ENCODE measurements at places on chromosomes 7 and 10.

- no peak for DNase-seq
These were observed 246.0 kb downstream of the RNLS start for GRCh38 chr10:88337134-88337533.

- DNase-seq: no peak
These were observed 29.7 kb downstream of the STN1 start for GRCh38 chr10:103888113-103888841.

DNA sequence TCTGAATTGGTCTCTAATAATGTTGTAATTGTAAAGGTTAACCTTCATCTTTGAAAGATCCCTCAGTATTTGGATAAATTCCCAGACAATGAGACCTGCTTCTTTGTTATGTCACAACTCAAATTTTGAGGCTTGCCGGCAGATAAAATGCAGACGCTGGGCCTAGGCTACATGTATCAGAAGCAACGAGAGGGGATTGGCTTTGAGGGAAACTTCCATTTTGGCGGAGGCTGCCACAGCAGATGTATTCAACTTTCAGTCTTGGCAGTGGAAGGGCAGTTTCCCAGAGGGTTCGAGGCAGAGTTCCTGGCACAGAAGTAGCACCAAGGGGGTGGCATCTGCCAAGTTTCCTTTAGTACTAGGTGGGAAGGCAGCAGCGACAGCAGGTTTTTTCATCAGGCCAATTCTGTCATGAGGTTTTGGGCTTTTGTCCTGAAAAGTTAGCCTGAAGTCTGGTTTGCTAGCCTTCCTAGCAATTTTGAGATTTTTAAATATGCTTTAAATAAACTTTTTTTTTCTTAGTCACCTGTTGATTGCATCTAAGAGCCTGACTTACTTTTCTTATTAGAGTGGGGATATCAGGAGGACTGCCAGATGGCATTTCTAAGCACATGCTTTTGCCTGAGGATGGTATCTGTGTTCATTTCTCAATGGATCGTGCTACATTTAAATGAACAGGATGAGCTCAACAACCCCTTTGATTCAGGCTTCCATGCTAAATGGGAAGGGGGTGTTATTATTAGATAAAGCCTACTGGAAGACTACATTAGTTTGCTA lies 89.5 kb upstream of the FAM3C start:
- no peak for DNase-seq

- no peak for DNase-seq
These were observed 593 bp upstream of the ADRA2A start for GRCh38 chr10:111076191-111076681.

- DNase-seq: no peak
These were observed 1.3 kb upstream of the TAS2R38 start for GRCh38 chr7:141974831-141975230.

DNA sequence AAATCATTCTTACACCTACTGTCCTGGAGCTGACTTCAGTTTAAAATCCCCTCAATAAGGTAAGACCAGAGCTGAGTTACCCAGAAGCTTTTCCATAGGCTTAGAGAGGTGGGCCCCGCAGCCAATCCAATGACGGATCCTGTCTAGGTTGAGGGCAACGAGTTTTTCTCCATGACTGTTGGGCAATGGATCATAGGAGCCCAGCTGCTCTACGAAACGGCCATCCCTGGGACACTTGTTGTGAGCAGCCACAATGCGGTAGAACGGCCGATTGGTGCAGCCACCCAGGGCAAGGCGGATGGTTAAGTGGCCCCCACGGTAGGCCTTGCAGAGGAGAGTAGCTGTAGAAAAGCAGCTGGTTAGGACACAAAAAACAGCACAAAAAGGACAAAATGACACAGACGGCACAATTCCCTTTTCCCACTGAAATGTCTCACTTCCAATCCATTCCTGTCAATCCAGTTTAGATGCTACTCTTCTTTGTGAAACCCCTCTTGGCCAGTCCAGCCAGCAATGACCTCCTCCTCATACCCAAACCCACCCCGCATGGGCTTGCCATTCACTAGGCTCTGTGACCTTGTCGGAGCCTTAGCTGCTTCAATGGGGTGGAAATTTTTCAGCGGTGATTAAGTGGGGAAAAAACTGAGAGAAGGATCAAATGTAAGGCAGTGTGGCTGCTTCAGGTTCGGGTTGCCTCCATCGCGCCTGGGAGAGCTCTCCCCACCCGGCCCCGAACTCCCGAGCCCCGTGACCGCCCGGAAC lies 580 bp downstream of the MRPS16 start:
- DNase-seq: no peak

GRCh38 chr7:24500599-24500998 lies 72.7 kb upstream of the PALS2 start:
- no peak for DNase-seq

DNA sequence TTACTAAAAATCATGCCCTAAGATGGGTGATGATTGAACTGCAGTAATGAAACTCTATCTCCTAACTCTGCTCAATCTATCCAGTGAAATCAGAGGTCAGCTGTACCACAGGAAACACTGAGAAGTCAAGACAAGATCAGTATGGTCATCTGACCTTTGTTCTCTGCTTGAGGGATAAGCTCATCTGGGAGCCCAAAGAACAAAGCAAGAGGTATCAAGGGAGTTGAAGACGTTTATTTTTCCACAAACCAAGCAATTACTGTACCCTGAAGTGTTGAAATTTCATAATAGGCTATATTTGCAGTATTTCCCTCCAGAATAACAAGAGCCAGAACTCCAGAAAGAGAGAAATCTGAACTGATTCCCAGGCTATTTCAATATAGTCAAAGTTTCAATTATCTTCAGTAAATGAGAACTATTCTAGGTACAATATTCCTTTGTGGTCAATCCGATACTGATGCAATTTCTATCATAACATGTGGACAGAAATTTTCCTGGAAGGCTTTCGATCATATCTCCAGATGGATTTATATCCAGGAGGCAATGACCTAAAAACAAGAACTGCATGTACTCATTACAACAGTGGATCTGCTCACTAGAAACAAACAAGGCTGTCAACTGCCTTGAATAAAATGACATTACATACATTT lies 345.3 kb downstream of the TNS3 start:
- DNase-seq: no peak

DNA sequence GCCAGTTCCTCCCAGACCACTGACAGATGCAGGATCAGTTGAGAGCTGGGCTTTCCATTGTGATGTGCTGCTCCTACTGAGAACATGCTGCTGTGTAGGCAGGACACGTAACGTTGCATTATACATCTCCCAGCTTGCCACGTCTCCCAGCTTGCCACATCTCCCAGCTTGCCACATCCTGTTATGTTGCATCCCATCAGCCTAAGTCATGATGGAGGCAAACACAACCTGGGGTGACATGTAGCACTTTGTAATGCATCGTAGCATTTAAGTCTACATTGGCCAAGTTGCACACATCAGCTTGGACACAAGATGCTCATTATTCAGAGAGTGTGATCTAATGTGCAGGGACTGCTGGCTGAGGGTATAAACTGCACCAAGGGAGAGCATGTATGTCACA lies 73.3 kb upstream of the CHCHD3 start:
- no peak for DNase-seq

DNA sequence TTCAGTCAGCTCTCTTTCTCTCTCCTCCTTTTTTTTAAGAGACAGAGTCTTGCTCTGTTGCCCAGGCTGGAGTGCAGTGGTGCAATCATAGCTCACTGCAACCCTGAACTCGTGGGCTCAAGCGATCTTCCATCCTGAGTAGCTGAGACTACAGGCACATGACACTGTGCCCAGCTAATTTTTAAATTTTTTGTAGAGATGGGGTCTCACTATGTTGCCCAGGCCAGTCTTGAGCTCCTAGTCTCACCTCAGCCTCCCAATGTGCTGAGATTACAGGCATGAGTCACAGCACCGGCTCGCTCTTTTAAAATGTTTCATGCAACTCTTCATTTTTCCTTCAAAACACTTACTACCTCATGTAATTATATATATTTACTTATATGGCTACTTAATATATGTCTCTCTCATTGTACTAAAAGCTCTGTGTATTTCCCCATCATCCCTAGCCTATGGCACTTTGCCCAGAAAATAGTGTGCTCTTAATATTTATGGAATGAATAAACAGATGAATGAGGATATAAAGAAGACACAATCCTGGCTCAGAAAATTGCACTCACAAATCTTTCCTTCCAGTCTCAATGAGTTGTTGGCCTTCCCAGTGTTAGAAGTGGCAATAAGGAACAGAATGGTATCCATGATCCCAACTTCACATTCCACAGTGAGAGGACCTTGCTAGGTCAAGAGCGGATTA lies 33.9 kb downstream of the EBLN1 start:
- no peak for DNase-seq

DNA sequence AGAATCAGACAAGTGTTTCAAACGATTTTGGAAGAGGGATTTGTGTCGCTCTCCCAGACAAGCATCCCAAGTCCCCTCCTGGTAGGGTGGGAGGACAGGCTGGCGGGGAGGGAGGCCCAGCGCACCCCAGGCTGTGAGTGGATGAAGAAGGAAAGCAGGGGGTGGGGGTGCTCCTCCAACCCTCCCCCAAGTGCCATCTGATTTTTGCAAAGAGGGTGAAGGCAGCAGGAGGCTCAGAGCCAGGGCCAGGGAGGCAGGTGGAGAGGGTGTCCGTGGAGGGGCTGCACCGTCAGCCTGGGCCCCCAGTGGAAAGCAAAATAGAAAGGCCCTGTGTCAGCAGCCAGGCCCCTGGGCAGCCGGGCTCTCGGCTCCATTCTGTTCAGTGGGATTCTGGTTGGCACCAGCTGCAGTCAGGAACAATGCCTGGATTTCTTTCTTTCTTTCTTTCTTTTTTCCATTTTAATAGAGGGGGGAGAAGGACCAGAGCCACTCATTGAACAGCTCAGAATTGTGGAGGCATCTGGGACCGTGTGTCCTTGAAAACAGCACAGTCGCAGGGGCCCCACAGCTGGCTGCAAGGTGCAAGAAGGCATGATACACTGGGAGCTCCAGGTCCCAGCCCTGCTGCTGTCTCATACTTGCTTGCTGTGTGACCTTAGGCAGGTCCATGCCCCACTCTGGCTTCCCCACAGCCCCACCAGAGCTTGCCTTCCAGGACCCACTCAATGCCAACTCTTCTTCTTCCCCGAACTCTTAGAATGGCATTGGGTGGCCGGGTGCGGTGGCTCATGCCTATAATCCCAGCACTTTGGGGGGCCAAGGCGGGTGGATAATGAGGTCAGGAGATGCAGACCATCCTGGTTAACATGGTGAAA lies 7.1 kb upstream of the ZMIZ1 start:
- no peak for DNase-seq

DNA sequence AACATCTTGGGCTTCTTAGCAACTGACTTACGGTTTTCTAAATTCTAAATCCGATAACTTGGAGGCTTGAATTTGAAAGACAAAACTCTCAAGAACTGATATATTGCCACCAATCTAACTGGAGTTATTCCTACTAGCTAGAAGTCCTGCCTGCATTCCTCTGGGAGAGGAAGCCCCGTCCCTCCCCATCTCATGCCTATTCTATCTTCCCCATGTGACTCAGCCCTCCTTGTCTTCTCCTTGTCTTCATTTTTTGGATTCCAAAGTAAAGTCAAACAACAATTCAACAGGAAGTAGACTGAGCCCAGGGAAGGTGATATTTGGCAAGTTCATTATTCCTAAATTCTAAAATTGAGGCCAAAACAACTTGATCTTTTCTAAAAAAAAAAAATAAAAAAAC lies 587.7 kb downstream of the KCNMA1 start:
- no peak for DNase-seq

- no peak for DNase-seq
These were observed 567.0 kb downstream of the GFRA1 start for GRCh38 chr10:115706026-115706425.

DNA sequence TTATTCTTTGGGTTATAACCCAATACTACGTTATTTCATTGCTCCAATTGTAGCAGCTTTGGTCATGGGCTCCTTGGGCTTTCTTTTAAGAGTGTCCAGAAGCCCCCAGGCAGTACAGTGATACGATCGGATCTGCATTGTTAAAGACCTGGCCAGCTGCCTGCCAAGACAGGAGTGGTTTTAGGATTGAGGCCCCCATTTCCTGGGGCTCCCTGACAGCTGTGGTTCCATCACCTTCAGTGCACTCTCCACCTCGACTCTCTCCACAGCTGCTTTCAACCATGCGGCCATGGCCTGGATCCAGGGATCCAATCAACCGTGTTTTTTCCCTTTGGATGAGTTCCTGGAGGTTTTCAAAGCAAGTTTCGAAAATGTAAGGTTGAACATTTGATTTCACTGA lies 123.4 kb upstream of the BTBD16 start:
- DNase-seq: no peak

- no peak for DNase-seq
These were observed 92.6 kb upstream of the PODXL start for GRCh38 chr7:131649003-131649541.

GRCh38 chr7:51772190-51772589 lies 455.6 kb upstream of the COBL start:
- DNase-seq: no peak

DNA sequence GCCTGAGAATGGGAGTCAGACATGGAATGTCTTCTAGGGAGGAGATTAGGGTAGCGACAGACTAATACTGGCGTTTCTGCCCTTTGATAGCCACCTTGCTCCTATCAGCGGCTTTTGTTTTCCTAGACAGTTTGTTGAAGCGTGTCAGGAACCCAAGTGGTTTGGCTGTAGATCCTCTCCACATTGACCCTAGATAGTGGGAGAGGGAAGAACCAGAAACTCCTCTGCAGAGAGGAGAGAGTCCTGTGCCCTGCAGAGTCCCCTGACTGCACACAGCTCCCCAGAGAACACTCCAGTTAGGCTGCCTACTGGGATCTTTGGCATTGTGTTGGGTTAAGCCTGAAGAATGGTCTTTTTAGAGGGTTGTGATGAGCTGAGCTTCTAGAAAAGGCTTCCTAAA lies 2.4 kb downstream of the MEPCE start:
- DNase-seq: no peak

DNA sequence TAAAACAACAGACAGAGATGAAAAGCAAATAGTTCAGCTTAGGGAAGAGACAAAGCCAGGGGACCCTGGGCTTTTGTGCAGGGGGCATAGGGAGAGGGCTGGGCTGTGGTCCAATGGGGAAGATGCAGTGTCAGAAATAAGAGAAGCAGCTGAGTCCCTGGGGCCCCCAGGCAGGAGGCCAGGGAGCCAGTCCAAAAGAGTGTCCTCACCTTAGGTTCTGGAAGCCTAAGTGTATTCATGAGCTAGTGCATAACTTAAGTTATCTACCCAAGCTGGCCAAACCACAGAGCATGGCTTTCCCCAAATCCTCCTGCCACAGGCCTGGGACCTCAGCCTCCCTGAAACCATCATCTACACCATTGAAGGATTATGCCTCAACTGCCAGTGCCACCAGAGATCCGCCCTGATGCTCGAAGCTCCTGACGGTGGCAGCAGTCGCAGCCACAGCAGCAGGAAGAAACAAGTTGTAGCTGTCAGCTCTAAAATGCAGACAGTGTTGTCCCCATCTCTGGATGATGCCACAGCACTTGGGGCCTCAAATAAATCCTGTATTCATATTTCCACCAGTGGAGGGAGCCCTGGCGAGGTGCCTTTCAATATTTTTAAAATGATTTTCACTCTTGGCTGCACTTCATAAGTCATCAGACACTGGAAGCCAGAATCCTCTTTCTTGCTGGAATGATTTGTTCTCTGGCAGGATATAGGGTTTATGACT lies 574.6 kb downstream of the GRID1 start:
- DNase-seq: no peak

DNA sequence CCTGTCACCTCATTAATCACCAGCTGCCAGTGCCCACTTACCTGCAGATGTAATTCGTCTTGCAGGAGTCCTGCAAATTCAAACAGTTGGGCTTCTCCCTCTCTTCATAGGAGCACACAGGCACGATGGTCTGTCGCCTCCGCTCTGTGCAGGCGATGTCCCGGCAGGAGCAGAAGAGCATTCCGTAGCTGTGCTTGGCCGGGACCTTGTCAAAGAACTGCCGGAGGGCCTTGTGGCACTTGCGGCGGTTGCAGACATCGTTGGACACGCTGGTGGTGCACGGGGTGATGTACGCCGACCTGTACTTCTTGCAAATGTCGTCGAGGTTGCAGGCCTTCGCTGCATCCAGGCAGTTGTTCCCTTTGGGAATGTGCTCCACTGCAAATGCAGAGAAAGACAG lies 147.8 kb downstream of the GFRA1 start:
- no peak for DNase-seq

All from cortex of kidney (tissue), 1 donor.